SW480 (cell line): ENCODE measurements at places on chromosomes 12 and 14.

DNA sequence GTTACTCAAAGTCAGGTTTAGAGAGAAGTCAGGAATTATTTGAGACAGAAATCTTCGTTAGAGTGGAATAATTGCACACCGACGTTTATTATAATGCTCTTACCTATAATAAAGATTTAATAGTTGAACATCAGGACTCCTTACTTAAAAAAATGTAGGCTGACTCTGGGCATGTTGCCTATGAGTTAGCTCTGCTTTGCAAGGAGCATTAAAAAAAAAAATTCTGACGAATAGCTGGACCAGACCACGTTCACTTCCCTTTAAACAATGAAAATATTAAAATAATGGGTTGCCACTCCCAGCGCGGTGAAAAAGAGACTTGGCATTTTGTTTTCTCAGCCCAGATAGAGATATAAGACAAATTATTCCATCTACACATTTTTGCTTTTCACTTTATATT is 574 bp upstream of the FANCM start:
- no peak for DNase-seq

- DNase-seq = peak; percentile 74
Measured at GRCh38 chr14:20662968-20663732, 21.2 kb upstream of the RNASE4 start.

DNA sequence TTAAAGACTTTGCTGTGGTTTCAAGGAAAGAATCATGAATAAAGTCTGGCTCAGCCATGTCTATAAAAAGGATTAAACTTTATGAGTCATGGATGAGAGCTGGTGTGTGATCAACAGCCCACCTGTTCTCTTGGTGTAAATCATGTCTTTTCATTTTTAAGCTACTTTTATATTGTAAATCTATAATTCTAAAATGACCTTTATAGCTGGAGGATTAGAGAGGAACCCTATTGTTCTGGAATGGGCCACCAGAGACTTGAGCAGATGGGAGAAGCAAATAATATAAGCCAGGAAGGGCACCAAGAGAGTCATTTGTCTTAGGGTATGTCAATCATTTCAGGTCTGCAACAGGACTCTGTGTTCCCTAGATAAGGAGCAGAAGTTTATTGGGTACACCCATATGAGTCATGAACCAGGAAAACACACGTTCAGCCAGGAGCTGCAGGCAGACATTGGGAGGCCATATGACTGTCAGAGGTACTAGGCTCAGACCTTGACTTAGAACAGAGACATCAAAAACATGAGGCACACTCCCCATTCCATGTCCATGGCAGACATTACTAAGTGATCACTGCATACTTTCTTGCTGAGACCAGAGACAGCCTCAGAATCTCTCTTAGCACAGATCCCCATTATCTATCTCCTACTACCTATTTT is 49.3 kb downstream of the NDUFA12 start:
- peak; percentile 84 for DNase-seq

DNA sequence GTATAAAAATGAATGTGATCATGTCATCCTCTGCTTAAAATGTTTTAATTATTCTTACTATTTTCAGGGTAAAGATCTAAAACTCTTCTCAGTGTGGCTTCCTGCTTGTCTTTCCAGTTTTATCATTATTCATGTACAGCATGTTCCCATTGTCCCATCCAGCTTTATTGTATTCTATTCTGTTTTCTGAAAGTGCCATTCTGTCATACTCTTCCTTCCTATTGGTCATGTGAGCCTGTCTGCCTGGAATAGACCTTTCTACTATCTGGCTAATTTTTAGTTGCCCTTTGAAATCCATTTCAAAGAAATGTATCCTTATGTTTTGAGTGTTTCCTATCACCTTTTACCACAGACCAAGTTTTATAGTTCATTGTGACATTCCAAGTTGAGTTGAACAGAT is 34.9 kb downstream of the PALS1 start:
- no peak for DNase-seq

DNA sequence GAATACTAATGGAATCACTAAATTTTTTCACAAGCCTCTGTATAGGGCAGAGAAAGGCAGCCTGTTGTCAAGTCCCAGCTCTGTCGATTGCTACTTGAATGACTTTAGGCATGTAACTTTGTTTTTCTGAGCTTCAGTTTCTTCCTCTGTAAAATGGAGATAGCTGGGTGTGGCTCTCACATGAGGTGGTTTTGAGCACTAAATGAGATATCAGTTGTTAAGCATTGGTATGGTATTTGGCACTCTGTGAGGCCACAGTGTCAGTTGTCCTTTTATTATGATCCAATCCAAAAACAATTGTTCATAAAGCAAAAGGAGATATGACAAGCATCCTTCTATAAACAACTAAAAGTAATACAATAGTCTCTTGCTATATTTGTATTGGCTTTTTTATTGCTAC is 120.6 kb downstream of the DUSP6 start:
- no peak for DNase-seq

- no peak for DNase-seq
Measured at GRCh38 chr12:63809566-63809965, 29.9 kb downstream of the RXYLT1 start.

- DNase-seq = no peak
Measured at GRCh38 chr14:53304726-53305381, 151.7 kb upstream of the DDHD1 start.

DNA sequence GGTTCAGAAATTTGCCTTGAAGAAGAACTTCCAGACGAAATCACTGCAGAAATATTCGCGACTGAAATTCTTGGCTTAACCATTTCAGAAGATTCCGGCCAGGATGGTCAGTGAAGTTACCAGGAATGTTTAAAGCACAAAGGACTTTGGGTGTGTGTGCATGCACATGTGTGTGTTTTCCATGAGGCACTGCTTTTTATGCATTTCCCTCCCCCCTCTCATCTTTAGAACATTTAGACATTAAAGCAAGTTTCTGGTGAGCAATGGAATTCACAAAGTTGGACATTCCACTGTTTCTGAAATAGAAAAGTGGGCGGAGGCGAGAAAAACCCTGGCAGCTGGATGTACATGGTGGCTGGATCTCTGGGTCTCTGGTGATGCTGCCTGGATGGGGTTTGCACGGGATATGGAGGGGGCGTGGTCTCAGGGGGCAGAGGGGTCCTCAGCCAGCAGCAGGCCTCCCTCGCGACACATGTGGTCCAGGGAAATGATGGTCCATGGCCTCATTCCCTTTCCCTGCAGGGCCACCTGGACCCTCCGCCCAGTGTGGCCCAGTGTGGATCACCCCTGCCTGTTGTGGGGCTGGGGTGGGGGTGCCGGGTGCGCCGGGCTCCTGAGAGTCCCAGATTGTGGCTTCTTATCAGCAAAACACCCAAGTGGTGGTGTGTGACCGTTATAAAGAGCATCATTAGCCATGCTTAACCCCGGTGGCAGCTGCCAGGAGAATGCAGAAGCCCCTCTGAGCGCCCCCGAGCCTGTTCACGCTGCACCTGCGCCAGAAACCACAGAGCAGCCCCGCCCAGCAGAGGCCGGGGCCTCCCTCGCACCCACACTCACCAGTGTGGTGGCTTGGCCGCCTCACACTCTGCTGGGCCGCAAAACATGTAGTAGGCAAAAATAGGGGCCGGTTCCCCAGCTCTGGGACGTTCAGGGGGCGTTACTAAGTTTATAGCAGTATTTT is 17.8 kb upstream of the BCL7A start:
- DNase-seq = no peak

- DNase-seq = no peak
Measured at GRCh38 chr14:24066496-24067132, 4.7 kb upstream of the CPNE6 start.

GRCh38 chr14:57833323-57833722 is 32.6 kb downstream of the SLC35F4 start:
- DNase-seq = peak; percentile 41
